ENCODE measurements at places on chromosomes 13 and 19.

- H3K27ac ChIP-seq = no peak overlapping the region
- no peak overlapping the region for H3K4me3 ChIP-seq
- H3K36me3 ChIP-seq = no peaks in the 10 kb centered on the region
- no peak for DNase-seq
- H3K27me3 ChIP-seq = no peaks in the 10 kb centered on the region
Measured at GRCh38 chr13:31455581-31455980, 255.8 kb downstream of the B3GLCT start.

DNA sequence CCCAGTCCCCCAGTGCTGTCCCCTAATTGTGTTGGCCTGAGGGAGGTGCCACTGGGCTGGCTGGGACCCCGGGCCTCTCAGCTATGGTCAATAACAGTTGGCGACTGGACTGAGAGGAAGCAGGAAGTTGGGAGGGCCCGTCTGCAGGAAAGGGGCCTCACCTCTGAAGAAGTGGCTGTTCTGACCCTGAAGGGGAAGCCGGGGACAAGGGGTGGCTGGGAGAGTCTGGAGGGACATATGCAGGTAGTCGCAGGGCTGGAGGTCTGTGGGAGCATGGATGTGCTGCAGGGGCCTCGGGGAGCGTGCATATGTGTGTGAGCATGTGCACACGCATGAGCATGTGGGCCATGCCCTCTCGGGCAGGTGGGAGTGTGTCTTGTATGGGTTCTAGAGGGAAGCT, 5.9 kb downstream of the PKN1 start:
- no peak overlapping the region for H3K4me3 ChIP-seq
- H3K27ac ChIP-seq = peak overlapping the region; percentile 26
- H3K4me1 ChIP-seq = peaks cover 76% of the 10 kb centered on the region
- no peak for DNase-seq
- H3K27me3 ChIP-seq = no peaks in the 10 kb centered on the region
- H3K36me3 ChIP-seq = peaks cover 34% of the 10 kb centered on the region

DNA sequence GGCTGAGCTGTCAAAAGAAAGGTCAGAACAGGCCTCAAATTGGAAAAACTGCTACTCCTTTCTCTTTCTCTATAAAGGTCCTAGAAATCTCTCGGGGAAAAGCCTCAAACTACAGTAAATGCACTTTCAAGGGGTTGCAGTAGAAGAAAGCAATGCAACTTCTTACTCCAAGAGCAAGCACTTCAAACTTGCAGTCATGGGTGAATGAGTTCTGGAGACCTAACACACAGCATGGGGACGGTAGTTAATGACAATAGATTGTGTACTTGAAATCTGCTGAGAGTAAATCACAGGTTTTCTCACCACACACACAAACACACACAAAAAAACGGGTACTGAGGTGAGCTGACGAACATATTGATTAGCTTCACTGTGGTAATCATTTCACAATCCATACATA, 11.8 kb downstream of the TUBGCP3 start:
- H3K27ac ChIP-seq = no peak overlapping the region
- H3K27me3 ChIP-seq = no peaks in the 10 kb centered on the region
- peaks cover 19% of the 10 kb centered on the region for H3K4me1 ChIP-seq
- H3K4me3 ChIP-seq = no peak overlapping the region

- no peak for DNase-seq
- H3K4me1 ChIP-seq = no peaks in the 10 kb centered on the region
- no peak overlapping the region for H3K4me3 ChIP-seq
Measured at GRCh38 chr13:49351871-49352270, 92.0 kb downstream of the CAB39L start.

GRCh38 chr13:91845612-91846011, 447.2 kb downstream of the GPC5 start:
- no peak overlapping the region for H3K4me3 ChIP-seq
- no peak for DNase-seq
- H3K36me3 ChIP-seq = no peaks in the 10 kb centered on the region
- H3K4me1 ChIP-seq = no peaks in the 10 kb centered on the region
- no peaks in the 10 kb centered on the region for H3K27me3 ChIP-seq
- H3K27ac ChIP-seq = no peak overlapping the region

GRCh38 chr13:32022311-32022710, 9.3 kb upstream of the FRY start:
- H3K27me3 ChIP-seq = no peaks in the 10 kb centered on the region
- H3K4me1 ChIP-seq = no peaks in the 10 kb centered on the region
- H3K4me3 ChIP-seq = no peak overlapping the region
- H3K27ac ChIP-seq = no peak overlapping the region
- H3K36me3 ChIP-seq = no peaks in the 10 kb centered on the region

DNA sequence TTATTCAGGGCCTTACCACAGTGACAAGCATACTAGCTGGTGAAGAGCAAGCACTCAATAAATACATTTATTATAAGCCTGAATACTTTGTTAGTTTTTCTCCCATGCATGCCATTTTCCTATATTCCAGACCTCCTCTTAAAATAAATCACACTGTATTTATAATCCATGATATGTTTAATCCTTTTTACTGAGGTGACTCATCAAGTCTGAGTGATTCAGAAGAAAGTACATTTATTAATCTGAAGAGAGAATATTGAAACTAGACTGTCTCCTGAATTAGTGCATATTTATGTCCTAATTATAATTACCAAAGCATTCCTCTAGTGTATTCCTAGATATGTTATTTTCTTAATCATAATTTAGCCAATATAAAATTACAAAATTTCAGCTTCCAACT, 323.3 kb downstream of the NALCN start:
- H3K27ac ChIP-seq = no peak overlapping the region
- no peaks in the 10 kb centered on the region for H3K36me3 ChIP-seq
- H3K4me3 ChIP-seq = no peak overlapping the region
- H3K4me1 ChIP-seq = no peaks in the 10 kb centered on the region
- DNase-seq = no peak

DNA sequence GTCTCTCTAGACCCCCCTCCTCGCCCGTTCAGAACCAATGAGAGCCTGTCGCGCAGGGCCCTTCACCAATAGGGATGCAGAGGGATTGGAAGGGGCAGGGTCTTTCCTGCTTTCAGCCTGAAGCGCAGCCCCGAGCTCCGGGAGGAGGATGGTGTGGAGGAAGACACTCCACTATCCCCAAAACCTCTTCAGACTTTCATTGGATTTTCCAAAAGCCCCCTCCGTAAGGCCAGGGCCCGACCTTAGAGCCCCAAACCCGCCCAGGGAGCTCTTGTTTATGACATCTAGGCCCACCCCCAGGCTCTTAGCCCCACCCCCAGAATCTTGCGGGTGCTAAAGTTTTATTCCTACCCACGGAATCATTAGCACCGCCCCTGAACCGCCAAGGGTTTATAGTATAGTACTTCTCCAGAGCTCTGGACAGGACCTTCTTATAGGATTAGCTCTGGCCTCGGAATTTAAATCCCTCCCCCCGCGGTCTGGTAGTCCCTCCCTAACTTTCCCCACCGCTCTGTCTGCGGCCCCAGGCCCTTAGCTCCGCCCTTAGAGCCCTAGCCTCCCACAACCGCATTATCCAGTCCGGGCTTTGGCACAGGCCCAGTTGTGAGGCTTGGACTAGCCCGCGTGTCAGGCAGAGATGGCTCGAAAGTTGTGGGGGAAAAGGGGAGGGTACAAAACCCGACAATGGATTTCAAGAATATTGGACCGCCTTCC, 6.6 kb upstream of the EML2 start:
- H3K4me1 ChIP-seq = peaks cover 51% of the 10 kb centered on the region
- H3K36me3 ChIP-seq = no peaks in the 10 kb centered on the region
- peak overlapping the region; percentile 51 for H3K4me3 ChIP-seq
- H3K27me3 ChIP-seq = no peaks in the 10 kb centered on the region
- H3K27ac ChIP-seq = no peak overlapping the region
- peak; percentile 66 for DNase-seq

GRCh38 chr19:38441657-38442348, 8.3 kb downstream of the RYR1 start:
- DNase-seq = no peak
- H3K27ac ChIP-seq = no peak overlapping the region
- no peaks in the 10 kb centered on the region for H3K4me1 ChIP-seq
- no peak overlapping the region for H3K4me3 ChIP-seq
- H3K36me3 ChIP-seq = no peaks in the 10 kb centered on the region
- H3K27me3 ChIP-seq = peaks cover 2% of the 10 kb centered on the region

GRCh38 chr13:44393391-44393790, 19.8 kb downstream of the SERP2 start:
- DNase-seq = no peak
- no peak overlapping the region for H3K27ac ChIP-seq
- no peaks in the 10 kb centered on the region for H3K36me3 ChIP-seq
- H3K4me3 ChIP-seq = no peak overlapping the region
- H3K27me3 ChIP-seq = no peaks in the 10 kb centered on the region
- no peaks in the 10 kb centered on the region for H3K4me1 ChIP-seq

DNA sequence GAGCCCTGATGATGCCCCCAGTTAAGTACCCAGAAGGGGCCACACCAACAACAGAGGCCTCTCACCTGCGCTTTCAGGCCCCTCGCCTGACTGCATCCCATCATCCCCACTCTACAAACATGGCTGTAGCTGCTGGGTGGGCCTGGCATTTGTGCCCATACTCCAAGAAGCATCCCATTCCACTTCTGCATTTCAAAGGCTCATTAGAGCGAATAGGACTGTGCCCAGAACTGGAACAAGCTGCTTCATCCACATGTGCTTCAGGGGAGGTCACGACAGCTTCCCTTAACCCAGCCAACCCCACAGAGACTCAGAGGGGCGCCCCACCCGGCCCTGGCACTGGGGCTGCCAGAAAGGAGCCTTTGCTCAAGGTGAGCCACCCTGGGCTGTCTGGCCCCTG, 156.9 kb downstream of the SIPA1L3 start:
- no peak for DNase-seq
- H3K4me1 ChIP-seq = peaks cover 8% of the 10 kb centered on the region

- H3K4me3 ChIP-seq = no peak overlapping the region
- no peaks in the 10 kb centered on the region for H3K36me3 ChIP-seq
- no peaks in the 10 kb centered on the region for H3K27me3 ChIP-seq
Measured at GRCh38 chr19:15287496-15287895, 44.8 kb downstream of the BRD4 start.

DNA sequence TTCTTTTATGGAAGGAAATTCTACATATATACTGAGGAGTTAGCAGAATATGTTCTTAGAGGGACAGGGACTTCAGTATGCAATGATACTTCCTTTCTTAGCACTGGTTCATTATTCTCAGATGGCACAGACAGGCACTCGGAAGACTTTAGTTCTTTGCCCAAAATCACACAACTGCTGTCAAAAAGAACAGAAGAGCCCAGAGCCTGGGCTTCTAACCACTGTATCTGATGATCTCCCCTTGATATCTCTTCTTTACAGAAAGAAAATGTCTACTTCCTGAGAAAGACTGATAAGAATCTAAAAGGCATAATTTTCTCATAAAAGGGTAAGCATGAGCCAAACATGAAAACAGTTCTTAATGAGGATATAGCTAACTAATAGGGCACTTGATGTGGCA, 2034.2 kb upstream of the PRR20A start:
- no peaks in the 10 kb centered on the region for H3K4me1 ChIP-seq
- no peaks in the 10 kb centered on the region for H3K36me3 ChIP-seq
- H3K4me3 ChIP-seq = no peak overlapping the region
- no peaks in the 10 kb centered on the region for H3K27me3 ChIP-seq
- DNase-seq = no peak

DNA sequence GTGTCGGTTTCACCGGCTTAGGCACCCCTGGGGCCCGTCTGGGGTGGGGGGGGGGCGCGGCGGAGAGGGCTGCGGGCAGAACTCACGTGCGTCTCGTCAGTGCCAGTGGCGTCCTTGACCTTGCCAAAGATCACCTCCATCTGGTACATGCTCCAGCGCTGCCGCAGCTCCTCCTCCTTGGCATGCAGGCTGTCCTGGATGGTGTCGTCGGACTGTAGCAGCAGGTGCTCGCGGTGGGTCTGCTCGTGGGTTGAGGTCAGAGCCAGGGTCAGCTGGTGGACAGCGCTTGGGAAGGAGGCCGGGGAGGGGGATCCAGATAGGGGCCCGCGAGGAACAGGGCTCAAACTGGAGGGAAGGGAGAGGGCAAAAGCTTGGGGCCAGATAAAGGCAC, 4.7 kb upstream of the RGL3 start:
- no peak for DNase-seq
- H3K27me3 ChIP-seq = peaks cover 49% of the 10 kb centered on the region
- H3K36me3 ChIP-seq = no peaks in the 10 kb centered on the region
- H3K27ac ChIP-seq = no peak overlapping the region

- no peak overlapping the region for H3K27ac ChIP-seq
- no peaks in the 10 kb centered on the region for H3K27me3 ChIP-seq
- no peak overlapping the region for H3K4me3 ChIP-seq
- no peaks in the 10 kb centered on the region for H3K36me3 ChIP-seq
- DNase-seq = no peak
Measured at GRCh38 chr13:31334994-31335557, 135.3 kb downstream of the B3GLCT start.

DNA sequence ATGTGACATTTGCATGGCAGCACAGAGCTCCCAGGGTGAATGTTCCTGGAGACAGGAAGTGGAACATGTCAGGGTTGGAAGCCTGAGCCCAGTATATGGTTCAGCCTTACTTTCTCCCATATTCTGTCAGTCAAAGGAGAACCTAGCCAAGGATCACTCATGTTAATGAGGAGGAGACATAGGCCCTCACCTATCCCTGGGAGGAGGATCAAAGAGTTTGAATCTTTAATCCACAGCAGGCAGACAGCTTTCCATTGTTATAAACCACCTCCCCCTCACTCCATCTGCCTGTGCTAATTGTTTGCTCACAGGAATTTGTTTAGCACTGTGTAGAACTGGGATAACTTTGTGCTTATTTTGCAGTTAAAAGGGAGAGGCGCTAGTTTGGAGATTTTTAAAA, 1069.1 kb downstream of the EFNB2 start:
- H3K4me1 ChIP-seq = no peaks in the 10 kb centered on the region
- no peak for DNase-seq
- H3K27me3 ChIP-seq = no peaks in the 10 kb centered on the region
- H3K4me3 ChIP-seq = no peak overlapping the region

DNA sequence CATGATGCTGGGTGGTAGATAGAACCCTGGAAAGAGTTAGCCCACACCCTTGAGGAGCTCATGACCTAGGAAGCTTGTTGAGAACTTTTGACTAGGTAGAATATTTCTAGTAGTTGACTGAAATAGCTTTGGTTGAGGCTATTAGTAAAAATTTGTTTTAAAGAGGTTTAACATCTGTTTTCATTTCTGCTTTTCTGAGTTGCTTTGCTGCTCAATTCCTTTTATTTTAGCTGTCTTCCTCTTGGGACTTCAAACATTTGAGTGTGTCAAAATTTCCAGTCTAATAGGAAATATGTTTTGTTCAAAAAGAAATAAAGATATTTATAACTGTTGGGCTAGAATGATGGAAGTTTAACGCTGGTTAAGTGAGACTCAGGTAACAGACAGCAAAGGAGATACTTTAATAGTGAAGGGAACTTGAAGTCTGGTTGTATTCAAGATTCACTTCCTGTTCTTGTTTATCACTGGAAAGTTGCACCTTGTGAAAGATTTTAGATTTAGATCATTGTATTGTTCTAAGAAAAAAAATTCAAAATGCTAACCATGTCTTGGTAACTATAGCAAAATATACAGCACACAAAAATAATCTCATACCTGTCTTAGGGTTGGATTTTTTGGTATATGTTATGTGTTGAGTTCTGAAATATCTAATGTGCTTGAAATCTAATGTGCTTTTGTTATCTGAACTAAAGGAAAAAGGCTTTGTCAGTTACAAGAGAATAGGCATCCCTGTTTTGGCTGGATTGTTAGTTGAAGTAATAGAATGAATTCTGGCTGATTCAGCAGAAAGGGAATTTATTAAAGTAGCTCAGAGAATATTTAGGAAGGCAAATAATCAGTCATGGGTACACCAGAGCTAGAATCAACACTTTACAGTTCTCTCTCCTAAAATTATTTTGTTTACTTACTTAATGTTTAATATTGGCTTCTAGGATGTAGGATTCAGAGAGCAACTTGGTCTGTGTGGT, 24.4 kb upstream of the GPR18 start:
- H3K36me3 ChIP-seq = peaks cover 14% of the 10 kb centered on the region
- no peaks in the 10 kb centered on the region for H3K27me3 ChIP-seq
- peak overlapping the region; percentile 80 for H3K27ac ChIP-seq

All from CD4-positive, alpha-beta T cell (primary cell).